Mucosa of descending colon (tissue), 3 donors: ENCODE measurements at places on chromosomes 16 and 17. TPM values are rescaled to one million over a fixed set of nuclear protein-coding genes. Genes with fewer than 3 reads are reported as not detected.

DNA sequence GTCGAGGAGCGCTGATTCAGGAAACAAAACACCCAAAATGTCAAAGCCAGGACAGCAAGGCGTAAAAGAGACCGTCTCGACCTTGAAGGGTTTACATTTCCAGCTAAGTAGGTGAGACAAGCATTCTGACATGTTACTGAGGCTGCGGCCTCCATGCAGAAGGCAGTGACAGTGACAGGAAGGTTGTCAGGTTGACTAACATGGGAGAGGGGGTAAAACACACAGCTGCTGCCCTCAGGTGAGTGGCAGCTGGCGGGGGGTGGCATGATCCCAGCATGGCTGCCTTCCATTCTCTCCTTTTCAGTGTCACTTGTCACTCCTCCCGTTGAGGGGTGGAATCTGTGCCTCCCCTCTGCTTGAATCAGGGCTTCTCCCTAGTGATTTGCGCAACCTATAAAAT, 31.9 kb upstream of the CRHR1 start:
- DNase-seq: no peak

- no peak for DNase-seq
Measured at GRCh38 chr16:7351610-7352510, 19.2 kb downstream of the RBFOX1 start.

DNA sequence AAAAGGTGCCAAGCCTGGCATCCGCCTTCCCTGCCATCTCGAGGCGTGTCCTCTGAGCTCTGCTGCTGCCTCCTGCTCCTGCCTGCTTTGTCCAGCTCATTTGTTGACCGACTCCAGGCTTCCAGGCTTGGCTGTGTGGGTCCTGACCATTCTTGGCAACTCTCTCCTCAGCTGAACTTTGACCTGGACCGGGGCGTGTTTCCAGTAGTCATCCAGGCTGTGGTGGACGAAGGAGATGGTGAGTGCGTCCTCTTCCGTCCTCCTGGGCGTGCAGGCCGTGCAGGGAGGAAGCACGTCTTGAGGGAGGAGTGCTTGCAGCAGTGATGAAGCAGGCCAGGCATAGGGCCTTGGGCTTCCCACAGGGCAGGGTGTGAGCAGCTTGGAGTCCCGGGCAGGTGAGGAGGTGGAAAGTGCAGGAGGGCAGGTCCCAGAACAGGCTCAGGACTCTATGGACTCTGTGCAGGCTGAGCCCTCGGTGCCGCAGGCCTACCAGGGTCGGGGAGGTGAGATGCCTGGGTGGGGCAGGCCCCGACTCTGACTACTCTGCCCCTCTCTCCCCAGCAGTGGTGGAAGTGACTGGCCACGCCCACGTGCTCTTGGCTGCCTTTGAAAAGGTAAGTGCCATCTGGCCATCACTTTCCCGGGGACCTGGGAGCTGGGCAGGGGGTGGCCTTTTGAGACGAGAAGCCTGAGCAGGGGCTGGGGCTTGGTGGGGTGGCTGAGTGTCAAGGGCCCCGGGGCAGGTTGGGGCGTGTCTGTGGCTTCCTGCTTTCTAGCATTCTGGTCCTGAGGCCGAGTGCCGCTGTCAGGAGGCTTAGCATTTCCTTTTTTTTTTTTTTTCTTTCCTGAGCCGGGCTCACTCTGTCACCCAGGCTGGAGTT, 28.6 kb upstream of the NUDT16L1 start:
- DNase-seq: peak; percentile 73

DNA sequence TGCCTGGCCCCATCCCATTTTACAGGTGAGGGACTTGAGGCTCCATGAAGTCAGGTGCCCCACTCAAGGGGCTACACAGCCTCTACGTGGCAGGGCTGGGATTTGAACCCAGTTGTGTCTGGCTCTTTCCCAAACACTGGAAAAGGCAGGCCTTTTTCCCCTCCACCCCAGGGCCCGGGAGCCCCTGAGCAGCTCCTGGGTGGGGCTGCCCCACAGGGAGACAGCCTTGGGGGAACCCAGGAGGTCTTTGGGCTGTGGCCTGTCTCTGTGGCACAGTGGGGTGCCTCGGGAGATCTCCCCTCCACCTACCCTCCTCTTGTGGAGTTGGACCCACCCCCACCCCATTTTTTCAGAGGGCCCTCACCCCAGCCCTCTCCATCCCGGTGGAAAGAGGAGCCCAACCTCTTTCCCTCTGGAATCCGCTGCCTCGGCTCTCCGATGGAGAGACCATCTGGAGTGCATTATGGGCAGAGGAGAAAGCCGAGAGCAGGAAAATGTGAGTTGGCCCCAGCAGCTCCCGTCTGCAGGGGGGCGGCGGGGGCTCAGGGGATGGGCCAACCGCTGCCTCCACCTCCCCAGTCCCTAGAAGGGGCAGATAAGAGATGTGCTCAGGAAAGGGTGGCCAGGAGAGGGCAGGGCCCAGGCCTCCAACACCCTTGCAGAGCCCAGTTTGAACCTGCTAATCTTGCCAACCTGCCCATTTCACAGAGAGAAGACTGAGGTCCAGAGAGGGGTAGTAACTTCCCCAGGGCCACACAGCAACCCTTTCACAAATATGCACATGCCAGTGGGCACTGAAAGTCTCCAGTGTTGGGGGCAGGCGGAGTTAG, 15.4 kb upstream of the TMEM92 start:
- no peak for DNase-seq

GRCh38 chr16:70720425-70721201, 34.8 kb upstream of the MTSS2 start:
- no peak for DNase-seq

- peak; percentile 48 for DNase-seq
Measured at GRCh38 chr17:74429604-74430384, 2.1 kb upstream of the GPRC5C start.

- DNase-seq: peak; percentile 91
Measured at GRCh38 chr16:30409125-30410060, 2.0 kb downstream of the ZNF771 start.

GRCh38 chr17:2172077-2172851, 117.4 kb downstream of the HIC1 start:
- DNase-seq: no peak

- no peak for DNase-seq
Measured at GRCh38 chr17:77995146-77995852, 36.8 kb downstream of the TNRC6C start.

Gene ZNF385C
- total RNA-seq: 0.96 TPM

Gene SHISA9
- total RNA-seq: 0.87 TPM

Gene SLC52A1
- total RNA-seq: 3.6 TPM

Gene NOTUM
- total RNA-seq: 0.13 TPM

Gene KRTAP9-8
- not detected for total RNA-seq

Gene CORO1A
- 42.0 TPM for total RNA-seq
